ELF-1 (cell line): ENCODE measurements at places on chromosomes 1 and 21.

DNA sequence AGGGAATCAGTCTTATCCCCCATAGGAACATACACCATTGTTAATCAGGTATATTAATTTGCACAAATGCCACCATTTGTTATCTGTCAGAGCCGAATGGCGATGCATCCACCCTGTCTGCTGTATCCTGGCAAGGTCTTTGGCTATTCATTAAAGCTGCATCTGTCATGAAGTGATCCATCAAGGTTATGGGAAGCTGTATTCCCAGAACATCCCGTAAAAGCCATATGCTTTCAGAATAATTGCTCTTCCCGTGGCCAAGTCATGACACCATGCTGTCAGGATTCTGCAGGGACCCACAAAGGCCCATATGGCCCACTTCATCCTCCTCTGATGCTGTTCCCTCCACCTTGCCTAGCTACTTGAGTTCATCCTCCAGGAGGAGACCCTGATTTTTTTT is 103.9 kb downstream of the RAVER2 start:
- DNase-seq: no peak

- DNase-seq: peak; percentile 77
These were observed 139.7 kb upstream of the BEND5 start for GRCh38 chr1:48916130-48917069.

- DNase-seq: no peak
These were observed 17.3 kb upstream of the TIPRL start for GRCh38 chr1:168161459-168161858.

GRCh38 chr1:176770066-176770465 is 307.1 kb downstream of the PAPPA2 start:
- no peak for DNase-seq

GRCh38 chr1:223802032-223802431 is 43.7 kb downstream of the TP53BP2 start:
- no peak for DNase-seq

DNA sequence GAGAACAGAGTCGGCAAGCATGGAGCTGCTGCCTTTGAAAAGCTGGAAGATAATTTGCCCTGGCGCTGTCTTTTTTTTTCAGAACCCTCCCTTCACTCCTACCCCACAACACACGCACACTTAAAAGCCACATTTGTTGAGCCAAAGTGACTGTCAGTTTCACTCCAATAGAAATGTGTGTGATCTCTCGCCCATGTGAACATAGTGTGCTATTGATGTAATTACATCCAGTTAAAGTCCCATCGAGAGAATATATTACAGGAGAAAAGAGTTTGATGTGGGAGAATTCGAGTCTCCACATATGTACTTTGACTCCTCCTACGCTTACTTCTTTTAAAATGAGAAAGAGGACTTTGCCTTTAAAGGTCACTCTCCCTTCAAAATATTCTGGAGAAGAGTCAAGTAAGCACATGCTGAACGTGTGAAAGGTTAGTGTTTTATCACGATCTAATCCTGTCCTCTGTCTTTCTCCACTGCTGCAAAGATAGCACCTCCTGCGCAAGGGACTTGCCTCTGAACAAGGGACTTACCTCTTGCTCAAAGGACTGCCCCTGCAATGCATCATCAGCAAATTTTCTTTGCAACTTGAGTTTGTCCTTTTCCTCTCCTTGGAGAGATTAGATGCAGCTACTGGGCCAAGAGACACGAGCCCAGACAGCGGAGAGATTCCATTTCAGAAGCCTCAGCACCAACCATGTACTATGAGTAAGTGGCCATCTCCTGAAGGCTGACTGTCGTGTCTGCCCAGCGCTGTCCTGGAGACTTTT is 613.9 kb downstream of the PTPRU start:
- no peak for DNase-seq

GRCh38 chr1:53348486-53349368 is 20.9 kb upstream of the LRP8 start:
- DNase-seq: no peak

- no peak for DNase-seq
These were observed 127.9 kb upstream of the CACYBP start for GRCh38 chr1:174871886-174872285.

DNA sequence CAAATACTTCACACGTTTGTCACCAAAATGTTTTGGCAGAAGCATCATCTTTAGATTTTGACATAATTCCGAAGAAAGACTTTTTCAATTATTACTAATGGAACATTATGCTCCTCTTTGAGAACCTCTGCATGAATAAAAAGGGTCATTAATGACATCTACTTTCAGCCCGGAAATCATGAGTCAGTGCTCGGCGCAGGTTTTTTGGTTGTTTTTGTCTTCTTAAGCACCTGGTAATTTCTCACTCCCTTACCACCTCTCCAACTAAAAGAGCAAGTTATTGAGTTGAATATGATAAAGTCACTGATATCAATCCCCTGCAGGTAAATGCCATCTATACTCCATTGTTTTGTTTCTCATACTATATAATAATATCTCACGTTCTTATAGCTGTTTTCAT is 113.0 kb upstream of the PBX1 start:
- DNase-seq: no peak

DNA sequence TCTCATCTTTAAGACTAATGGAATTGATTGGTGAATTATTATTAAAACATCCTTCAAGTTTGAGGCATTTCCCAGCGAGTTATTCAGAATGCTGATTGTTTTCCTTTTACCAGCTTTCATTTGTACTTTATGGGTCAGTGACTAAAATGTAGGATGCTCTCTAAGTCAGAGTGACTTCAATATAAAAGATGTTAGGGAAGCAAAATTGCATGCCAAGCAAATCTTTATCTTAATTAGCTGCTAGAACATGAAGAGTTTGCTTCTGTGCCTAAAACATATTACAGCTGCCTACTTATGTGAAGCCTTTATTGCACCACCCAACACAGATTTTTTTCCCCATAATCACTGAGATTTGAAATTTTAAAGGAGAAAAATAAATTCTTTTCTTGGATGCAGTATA is 79.8 kb upstream of the CYYR1 start:
- DNase-seq: no peak
